ENCODE measurements at places on chromosomes 6 and 20.

DNA sequence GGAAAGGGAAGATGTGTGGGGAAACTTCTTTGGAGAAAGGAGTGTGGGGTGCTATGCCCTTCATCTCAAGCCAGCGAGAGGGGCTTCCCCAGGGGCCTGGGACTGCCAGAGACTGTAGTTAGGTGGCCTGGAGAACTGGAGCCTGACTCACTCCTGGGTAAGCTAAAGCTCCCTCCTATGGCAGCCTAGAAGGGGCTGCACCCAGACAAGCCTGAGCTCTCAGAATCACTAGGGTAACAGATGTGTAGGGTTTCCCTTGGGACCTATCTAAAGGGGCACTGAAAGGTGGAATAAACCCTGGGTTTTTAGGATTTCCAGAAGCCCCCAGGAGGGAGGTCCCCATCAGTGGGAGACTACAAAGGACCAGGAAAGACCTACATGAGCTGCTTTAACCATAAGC, 1.6 kb upstream of the ARMC2 start:
- no peak for DNase-seq

- DNase-seq: no peak
Observed at GRCh38 chr20:38825901-38826625, 20.6 kb downstream of the PPP1R16B start.

DNA sequence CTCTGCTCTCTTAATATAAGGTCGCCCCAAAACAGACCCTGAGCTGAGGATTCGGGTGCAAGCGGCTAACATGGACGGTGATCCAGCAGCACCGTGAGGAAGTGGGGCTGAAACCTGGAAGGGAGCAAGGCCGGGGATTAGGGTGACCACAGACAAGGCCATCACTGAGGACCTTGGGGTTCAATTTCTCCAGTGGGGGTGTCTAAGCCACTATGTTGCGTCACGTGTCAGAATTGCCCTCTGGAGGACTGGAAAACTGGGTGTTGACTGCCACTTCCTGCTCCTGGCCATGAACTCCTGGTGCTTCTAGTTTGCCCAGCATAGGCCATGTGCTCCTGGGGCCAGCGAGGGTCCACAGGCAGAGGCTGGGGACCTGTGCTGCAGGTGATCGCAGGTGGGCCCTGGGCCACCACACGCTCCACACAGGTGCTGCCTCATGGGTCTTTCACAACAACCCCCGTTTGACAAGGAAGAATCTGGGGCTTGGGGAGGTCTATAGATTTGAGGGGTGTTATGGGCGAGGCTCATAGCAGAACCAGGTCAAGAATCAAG, 101.9 kb downstream of the CDH26 start:
- no peak for DNase-seq

DNA sequence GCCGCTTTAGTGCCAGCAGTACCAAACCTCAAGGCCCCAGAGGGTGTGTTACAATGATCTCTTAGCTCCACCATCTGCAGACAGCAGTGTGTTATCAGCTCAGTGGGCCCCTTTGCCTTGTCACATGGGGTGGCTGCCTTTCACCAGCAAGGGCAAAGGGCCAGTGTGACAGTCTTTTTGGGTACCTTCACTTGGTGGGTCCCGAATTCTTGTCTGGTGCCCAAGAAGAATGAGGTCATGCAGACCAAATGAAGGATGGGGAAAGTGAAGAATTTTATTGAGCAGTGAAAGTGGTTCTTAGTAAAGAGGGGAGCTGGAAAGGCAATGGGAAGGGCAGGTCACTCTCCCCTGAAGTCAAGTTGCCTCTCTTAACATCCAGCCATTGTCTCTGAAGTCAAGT, 2.9 kb upstream of the SMIM28 start:
- no peak for DNase-seq

Data from C1 segment of cervical spinal cord (tissue), 14 donors.